ENCODE measurements at places on chromosomes 6 and 20.

DNA sequence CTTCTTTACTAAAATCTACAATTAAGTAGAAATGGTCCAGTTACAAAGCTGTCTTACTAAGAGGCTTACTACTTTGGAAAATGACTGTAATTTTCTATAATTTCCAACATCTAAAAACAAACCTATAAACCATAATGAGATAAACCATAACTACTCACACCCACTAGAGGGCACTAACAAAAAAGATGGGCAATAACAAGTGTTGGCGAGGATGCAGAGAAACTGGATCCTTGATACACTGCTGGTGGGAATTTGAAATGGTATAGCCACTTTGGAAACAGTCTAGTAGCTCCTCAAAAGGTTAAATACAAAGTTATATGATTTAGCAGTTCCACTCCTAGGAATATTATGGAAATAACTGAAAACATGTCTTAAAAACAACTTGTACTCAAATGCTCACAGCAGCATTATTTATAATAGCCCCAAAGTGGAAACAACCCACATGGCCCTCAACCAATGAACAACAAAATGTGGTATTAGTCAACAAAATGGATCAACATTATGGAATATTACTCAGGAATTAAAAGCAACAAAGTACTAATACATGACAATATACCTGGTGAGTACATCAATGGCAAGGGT is 50.6 kb downstream of the GJA10 start:
- DNase-seq: no peak

DNA sequence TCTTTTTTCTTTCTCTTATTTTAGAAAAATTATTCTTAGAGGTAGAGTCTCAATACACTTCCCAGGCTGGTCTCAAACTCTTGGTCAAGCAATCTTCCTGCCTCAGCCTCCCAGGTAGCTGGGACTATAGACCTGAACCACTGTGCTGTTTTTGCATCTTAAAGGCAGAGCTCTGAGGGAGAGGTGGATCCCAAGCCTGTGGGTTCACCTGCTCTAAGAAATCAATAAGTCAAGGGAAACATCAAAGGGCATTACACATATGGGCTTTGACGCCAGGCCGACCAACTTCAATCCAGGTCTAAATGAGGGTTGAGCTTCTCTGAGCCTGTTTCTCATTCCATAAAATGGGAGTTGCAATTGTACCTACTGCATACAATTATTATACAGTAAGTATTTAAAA is 223.9 kb downstream of the LY86 start:
- no peak for DNase-seq

DNA sequence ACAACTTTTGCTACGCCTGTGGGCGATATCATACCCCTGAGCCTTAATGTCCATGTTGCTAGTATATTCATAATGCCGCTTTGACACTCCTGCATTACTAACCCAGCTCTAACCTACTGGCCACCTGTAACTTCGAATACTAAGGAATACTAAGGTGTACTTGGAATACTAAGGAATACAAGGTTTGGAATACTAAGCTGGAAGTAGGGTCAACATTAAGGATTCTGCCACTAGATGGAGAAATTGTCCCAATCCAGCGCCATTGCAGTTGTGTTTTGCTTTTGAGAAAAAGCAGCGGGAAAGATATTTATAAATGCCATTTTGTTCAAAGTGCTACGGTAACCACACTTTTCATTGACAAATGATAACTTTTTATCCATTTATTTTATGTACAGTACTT is 10.7 kb downstream of the TBXT start:
- no peak for DNase-seq

GRCh38 chr6:7073821-7074525 is 33.8 kb upstream of the RREB1 start:
- peak; percentile 74 for DNase-seq

- no peak for DNase-seq
Observed at GRCh38 chr6:22682979-22683378, 113.6 kb downstream of the HDGFL1 start.

DNA sequence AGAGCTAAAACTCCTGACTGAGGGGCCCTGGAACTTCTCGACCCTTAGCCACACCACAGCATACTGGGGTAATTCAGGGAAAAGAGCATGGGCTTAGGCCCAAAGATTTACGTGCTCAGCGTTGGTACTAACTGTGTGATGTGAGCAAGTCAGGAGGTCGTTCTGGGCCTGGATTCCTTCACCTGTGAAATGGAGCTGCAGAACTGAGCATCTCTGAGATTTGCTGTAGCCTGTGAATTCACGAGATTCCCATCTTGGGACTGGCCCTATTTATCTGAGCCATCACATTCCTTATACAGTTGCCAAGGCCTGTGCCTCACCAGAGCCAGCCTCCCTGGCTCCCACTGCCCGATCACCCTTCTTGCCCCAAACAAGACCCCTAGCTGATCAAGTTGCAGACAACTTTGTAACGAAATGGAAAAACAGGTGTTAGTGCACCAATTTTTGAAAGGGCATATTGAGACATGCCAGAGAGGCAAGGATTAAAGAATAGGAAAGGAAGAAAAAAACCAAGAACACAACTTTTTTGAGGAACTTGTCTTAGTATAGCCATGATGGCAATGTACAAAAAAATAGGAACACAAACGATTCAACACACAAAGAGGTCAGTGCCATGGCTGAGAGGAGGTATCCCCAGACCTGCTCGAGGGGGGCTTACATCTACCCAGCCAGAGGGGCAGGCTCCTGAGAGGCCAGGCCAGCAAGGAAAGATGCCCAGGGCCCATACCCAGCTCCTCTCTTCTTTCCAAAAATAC is 323.0 kb upstream of the JARID2 start:
- DNase-seq: no peak

DNA sequence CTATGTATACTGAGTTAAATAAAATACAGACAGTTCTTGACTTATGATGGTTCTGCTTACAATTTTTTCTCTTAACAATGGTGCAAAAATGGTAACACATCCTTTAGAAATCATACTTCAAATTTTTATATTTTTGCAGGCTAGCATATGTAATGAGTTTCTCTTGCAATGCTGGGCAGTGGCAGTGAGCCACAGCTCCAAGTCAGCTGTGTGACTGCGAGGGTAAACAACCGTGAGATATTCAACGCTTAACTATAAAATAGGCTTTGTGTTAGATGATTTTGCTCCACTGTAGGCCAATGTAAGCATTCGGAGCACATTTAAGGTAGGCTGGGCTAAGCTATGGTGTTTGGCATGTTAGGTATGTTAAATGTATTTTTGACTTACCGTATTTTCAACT is 136.1 kb downstream of the PLCB4 start:
- DNase-seq: no peak

GRCh38 chr6:1461207-1461606 is 71.8 kb downstream of the FOXF2 start:
- no peak for DNase-seq

DNA sequence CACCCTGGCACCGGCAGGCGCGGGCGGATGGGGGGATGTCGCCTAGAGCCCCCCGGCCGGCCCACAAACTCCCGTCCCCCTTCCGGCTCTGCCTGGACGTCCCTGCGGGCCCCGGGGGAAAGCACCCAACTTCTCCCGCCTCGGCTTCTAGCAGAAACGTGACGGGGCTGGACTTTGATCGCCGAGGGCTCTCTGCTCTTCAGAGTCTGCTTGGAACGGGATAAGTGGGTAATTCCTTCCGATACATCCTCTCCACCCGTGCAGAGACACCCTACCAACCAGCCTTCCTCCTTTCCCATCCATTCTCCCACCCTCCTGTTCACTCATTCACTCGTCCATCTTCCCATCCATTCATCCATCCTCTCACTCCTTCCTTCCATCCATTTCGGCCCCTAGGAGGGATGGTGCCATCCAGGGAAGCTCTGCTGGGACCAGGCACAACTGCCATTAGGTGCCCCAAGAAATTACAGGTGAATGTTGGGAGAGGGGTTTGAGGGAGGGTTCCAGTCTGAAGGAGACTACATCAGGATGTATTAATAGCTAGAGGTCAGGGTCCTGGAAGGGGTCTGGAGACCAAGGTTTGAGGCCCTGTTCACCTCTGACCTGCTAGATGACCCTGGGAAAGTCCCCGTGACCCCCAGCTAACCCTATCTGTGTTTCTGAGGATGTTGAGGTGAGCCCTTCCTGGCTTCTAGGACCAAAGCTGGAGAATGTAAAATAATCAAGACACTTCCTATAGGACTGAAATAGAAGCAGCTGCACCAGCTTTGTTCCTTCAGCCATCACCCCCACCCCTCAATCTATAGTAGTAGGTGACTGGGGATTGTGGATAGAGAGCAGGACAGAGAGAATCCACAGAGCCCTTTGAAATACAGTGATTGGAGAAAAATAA is 538 bp downstream of the TTLL9 start:
- no peak for DNase-seq

- peak; percentile 27 for DNase-seq
Observed at GRCh38 chr6:142545147-142545546, 243.3 kb downstream of the ADGRG6 start.

GRCh38 chr6:93786474-93787330 is 367.3 kb upstream of the EPHA7 start:
- no peak for DNase-seq

DNA sequence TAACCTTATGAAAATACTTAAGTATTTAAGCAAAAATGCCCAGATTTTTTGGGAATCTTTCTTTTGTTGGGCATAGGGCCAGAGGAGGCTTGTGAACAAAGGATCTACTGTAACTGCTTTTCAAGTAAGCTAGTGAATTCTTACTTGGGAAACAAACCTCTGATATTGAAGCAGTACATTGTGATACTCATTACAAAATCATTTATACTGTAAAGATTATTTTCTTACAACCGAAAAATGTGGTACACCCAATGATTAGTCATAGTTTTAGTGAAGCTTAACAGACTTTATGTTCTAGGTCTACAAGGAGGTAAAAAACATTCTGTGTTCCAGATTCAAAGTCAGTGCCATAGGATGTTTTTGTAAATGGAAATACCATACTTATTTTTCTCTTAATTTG is 272.9 kb upstream of the KCNQ5 start:
- no peak for DNase-seq

DNA sequence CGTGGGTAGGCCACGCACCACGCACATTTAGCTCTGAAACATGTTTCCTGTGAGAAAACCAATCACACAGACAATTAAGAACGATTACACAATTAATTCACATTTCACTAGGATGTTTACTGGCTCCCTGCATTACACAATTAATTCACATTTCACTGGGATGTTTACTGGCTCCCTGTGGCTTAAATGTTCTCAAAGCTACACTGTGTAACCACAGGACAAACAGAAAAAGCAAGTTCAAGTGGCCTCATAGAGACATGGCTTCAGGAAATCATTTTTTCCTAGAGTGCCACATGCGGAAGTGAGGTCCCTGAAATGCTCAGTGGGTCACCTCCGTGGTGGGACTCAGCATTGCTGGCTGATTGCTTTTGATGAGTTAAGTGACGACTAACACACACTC is 61.7 kb upstream of the XRN2 start:
- no peak for DNase-seq

GRCh38 chr20:3614466-3614865 is 48.7 kb downstream of the GFRA4 start:
- no peak for DNase-seq

DNA sequence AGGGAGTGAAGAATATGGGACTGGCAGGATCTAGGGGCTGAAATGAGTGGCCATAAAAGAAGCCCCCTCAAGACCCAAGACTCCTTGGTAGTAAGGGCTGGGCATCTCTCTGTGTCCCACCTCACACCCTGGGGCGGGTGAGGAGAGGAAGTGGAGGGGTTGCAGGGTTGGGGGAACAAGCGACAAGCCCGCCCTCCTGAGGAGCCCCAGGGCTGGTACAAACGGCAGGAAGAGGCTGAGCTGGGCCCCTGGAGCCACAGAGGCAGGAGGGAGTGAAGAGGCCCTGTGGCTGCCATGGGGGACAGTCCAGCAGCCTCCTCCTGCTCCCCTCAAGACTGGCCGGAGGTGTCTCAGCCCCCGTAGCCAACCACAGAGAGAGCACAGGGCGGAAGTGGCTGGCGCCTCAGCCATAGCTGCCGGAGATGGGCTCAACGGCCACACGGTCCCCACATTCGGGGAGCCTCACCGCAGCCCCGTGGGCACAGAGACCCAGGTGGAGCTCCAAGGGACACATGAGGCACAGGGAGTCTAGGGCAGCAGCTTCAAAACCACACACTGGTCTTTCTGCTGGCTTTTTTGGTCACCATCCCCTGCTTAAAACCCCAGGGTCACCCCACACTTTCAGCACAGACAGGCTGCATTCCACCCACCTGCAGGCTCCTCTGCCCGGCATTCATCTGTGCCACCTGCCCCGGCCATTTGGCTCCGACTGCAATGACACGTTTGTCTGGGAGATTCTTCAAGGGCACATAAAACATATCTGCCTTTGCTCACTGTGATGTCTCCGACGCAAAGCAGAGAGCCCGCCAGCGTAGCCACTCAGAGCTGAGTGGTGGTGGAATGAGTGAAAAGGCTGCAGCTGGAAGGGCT is 524 bp downstream of the C20orf203 start:
- DNase-seq: peak; percentile 35

- DNase-seq: no peak
Observed at GRCh38 chr6:45163952-45164766, 164.0 kb upstream of the RUNX2 start.

- DNase-seq: no peak
Observed at GRCh38 chr20:31915491-31916280, 36.2 kb downstream of the PDRG1 start.

GRCh38 chr20:46683668-46683938 is 5.6 kb downstream of the TP53RK start:
- no peak for DNase-seq

GRCh38 chr6:9766240-9766915 is 648.5 kb downstream of the TFAP2A start:
- DNase-seq: no peak

DNA sequence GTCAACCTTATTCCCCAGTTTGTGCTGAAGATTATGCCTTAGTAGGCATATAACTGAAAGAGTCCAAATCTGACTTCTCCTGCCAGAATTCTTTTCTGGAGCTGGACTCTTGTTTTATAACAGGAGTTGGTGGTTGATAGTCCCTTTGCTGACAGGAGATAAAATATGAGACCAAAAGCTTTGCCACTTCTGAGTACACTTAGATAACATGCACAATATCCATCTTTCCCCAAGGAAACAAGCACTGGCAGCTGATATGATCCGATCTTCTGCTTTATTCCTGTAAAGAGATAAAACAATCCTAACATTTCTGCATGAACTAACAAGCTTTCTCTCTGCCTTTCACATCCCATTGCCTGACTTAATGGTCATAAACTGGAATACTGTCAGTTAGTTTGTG is 1265.4 kb upstream of the ADGRB3 start:
- DNase-seq: no peak
